RPMI8226 (cell line): ENCODE measurements at places on chromosomes 5 and 9.
A peak's percentile ranks its signal among the peaks of the same experiment; 100 is the strongest.

DNA sequence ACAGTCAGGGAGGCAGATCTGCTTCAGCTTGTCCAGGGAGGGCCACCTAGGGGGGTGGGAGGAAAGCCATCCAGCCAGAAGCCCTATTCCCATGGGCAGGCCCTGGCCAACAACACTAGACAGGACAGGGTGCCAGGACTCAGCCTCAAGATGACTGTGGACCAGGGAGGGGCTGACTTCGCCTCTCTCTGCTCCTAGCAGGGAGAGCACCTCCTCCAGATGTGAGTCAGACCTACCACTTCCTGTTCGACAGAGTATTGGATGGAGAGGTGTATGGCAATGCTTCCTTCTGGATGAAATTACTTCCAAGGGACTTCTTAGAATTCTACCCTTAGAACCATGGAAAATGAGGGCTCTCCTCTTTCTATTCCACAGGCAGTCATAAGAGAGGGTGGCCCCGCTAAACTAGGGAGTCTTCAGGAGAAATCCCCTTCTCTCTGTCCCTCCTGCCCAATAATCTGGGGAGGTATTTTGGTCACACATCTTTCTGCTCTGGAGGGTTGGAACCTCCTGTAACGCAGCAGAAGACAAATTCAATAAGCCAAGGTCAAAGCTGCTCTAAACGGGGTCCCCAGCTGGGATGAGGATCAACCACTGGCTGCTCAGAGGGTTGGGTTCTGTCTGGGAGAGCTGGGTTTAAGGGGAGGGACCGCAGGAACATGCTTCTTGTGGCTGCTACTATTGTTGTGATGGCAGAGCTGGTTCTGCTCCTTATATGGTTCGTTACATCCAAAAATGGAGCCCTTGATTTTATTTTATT is 23.2 kb upstream of the RCL1 start:
- no peak for DNase-seq

DNA sequence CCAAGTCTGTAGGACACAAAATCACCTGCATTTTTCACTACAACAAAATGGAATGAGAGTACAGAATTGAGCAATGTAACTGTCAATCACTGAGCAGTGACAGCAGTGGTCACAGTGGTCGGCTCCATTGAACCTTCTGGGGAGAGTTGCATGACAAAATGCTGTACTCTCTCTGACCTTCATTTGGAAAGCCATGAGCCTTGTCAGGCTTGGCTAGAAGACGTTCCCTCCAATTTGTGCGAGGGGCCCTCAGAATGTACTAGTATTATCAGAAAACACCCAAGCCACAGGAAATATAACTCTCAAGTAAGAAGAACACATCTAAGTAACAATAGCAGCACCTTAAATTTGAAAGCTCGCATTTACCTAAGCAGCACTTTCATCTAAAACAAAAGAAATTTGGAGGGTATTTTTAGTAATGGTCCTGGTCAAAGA is 425.6 kb upstream of the MEF2C start:
- no peak for DNase-seq

DNA sequence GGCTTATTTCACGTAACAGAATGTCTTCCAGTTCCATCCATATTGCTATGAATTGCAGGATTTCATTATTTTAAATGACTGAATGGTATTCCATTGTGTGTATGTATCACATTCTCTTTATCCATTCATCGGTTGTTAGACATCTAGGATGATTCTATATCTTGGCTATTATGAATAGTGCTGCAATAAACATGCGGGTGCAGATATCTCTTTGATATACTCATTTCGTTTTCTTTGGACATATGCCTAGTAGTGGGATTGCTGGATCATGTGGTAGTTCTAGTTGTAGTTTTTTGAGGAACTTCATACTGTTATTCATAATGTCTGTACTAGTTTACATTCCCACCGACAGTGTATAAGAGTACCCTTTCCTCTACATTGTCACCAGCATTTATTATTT is 460.5 kb downstream of the MAN2A1 start:
- no peak for DNase-seq

GRCh38 chr9:110559869-110560268 is 19.7 kb downstream of the SVEP1 start:
- no peak for DNase-seq

DNA sequence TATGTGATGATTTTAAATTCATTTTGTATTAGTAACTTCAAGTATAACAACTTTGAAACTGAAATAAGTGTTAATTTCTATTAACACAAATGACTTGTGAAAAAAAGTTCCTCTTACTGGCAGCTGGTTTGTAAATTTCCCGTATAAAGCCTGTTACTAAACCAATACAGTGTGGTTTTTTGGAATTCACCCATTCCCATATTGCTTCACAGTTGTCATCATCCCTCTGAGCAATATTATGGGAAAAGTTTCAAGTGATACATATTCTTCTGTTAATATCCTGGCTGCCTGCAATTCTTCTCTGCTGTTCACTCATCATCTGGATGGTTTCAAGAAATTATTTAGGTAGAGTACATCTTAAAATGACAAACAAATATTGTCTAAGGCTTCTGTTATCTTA is 1185.1 kb upstream of the C9orf72 start:
- DNase-seq, result no peak

GRCh38 chr9:116461632-116462031 is 225.5 kb upstream of the TRIM32 start:
- no peak for DNase-seq

GRCh38 chr5:149127394-149127955 is 13.8 kb upstream of the ABLIM3 start:
- DNase-seq, result no peak

DNA sequence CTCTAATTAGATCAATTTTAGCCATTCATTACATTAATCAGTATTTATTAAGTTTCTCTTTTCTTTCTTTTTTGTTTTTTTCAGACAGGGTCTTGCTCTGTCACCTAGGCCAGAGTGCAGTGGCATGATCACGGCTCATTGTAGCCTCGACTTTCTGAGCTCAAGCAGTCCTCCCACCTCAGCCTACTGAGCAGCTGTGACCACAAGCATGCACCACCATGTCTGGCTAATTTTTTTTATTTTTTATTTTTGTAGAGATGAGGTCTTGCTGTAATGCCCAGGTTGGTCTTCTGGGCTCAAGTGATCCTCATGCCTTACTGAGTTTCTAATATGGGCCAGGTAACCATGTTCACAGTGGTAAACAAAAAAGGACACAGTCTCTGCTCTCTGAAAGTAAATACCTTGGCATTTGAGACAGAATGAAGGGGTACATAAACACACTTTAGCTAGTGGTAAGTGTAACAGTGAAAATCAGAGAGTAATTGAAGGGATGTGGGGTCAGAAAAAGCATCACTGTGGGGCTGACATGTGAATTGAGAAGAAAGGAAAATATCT is 336.3 kb downstream of the ADGRV1 start:
- no peak for DNase-seq

DNA sequence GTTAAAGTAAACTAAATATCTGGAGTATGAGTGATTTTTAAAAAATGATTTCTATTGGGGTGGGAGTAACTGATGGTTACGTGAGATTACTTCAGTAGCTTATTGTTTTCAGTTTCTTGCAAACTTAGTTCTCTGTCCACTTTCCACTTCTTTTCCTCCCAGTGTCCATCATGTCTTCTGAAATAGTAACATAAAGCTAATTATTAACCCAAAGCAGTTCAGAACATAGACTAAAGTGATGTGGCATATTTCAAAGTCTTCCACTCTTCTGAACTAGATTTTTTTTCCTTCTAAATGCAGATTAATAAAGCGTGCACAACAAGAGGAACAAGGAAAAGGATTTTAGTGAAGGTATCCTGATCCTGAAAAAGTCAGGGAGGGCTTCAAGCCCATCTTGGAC is 114.1 kb downstream of the MAN2A1 start:
- DNase-seq, result no peak

GRCh38 chr5:176736931-176737745 is 73.2 kb upstream of the UNC5A start:
- DNase-seq, result no peak

DNA sequence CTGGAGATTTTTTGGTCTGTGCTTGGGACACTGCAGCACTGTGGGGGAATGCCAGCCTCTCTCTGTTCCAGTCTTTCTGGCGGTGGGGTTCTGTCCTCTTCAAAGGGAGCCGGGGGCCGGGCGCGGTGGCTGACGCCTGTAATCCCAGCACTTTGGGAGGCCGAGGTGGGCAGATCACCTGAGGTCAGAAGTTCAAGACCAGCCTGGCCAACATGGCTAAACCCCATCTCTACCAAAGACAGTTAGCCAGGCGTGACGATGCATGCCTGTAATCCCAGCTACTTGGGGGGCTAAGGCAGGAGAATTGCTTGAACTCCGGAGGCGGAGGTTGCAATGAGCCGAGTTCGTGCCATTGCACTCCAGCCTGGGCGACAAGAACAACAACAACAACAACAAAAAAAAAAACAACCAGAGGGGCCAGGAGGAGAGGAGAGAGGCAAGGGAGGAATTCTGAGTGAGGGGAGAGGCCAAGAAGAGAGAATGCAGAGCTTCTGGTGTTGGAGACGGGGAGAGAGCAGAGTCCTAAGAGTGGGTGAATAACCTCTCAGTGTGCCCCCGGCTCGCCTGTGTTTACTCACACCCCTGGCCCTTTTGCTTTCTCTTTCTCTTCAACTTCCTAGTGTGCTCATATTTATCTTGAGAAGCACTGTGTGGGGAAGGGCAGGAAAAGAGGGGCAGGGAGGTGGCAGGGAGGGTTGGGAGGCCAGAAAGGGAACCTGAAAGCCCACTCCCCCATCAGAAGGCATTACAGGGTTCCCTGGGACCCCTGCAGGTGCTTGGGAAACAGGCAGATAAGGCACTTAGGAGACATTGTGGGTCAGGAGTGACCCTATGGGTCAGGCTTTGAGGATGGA is 3.2 kb upstream of the SET start:
- peak; percentile 75 for DNase-seq

- DNase-seq, result no peak
Measured at GRCh38 chr9:122394265-122395125, 23.7 kb downstream of the PTGS1 start.

GRCh38 chr5:3394891-3395599 is 200.6 kb upstream of the IRX1 start:
- peak; percentile 75 for DNase-seq

DNA sequence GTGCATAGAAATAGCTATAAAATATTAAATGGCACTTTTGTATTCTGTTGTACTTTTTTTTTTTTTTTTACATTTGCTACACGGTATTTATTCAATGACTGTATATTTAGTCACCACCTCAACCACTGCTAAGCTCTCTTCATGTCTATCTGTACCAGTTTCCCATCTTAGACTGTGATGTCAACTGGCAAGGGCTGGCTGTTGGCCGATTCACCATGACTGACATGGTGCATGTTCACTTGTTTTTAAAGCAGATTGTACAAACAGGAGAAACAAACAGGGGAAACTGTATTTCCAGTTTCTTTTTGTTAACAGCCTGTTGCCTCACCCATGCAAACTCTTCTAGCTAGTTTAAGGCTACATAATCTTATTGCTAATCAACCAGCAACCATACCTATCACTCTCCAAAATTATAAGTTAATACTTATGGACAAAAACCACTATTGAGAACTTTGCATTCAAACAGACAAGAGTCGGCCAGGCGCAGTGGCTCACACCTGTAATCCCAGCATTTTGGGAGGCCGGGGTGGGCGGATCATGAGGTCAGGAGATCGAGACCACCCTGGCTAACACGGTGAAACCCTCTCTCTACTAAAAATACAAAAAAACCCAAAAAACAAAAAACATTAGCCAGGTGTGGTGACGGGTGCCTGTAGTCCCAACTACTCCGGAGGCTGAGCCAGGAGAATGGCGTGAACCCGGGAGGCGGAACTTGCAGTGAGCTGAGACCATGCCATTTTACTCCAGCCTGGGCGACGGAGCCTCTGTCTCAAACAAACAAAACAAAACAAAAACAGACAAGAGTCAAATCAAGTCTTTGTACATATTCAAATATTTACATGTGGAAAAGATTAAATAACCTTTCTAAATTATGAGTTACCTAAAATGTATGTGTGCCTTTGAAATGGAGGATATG is 13.2 kb downstream of the ZFAND5 start:
- DNase-seq, result no peak

- no peak for DNase-seq
Measured at GRCh38 chr5:34690301-34690700, 34.2 kb downstream of the RAI14 start.

GRCh38 chr5:56545016-56545415 is 270.3 kb upstream of the MAP3K1 start:
- no peak for DNase-seq
